SJSA1 (cell line): ENCODE measurements at places on chromosomes 1 and 21. TPM values are rescaled to one million over a fixed set of nuclear protein-coding genes. Genes with fewer than 3 reads are reported as not detected.

LRRC8B gene
- 2.6 and 7.4 TPM in 2 replicates for total RNA-seq

CFHR3 gene
- not detected in 2 replicates for total RNA-seq

SELP gene
- not detected in 2 replicates for total RNA-seq

EXOSC10 gene
- 72.4 and 73.4 TPM in 2 replicates for total RNA-seq

TSPEAR gene
- total RNA-seq = not detected in 2 replicates

KTI12 gene
- total RNA-seq = 19.8 and 34.0 TPM in 2 replicates

HSF2BP gene
- total RNA-seq = 1.6 and 2.8 TPM in 2 replicates

DNA sequence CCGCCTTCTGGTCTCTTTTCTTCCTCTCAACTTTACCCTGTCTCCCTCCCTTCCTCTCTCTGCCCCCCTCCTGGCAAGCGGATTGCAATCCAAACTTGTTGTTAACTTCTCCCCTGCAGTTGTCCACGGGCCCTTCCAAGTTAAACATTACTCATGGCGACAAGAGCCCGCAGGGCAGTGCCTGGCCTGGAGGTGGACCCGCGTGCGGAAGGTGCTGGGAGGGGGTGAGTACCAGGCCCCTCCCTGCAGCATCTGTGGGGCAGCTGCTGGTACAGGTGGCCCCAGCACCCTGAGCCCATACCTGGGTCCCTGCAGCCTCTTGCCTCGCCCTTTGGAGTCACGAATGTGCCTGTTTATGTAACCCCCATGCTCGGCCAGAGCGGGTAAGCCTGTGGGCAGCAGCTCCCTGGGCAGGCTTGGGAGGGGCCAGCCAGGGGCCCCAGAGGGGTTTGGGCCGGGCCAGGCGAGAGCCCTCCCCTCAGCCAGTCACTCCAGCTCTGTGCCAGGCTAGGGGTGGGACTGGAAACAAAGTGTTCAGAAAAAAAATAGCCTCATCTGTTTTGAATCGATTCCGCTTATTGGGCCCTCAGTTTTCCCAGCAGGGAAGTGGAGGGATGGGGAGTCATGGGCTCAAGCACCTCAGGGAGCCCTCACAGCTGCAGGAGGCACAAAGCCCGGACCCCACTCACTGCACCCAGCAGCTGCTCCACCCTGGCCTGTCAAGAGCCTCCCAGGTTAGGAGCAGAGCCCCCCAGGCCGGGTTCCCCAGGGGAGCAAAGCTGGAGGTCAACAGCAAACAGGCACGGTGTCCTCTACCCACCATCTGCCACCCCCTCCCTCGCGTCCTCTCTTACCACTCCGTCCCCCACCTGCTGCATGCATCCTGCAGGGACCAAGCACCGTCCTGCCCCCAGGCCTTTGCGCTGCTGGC is 14.0 kb upstream of the FAAP20 start:
- no peaks in the 10 kb centered on the region for H3K27me3 ChIP-seq
- no peaks in the 10 kb centered on the region for H3K36me3 ChIP-seq
- no peak overlapping the region for H3K4me3 ChIP-seq
- peaks cover 50% of the 10 kb centered on the region for H3K4me1 ChIP-seq
- H3K27ac ChIP-seq = peak overlapping the region; percentile 33; the same call in 1 of the 2 replicates
- peak; percentile 84 for DNase-seq

GRCh38 chr1:36530261-36530660 is 47.5 kb upstream of the CSF3R start:
- no peak for DNase-seq
- no peak overlapping the region for H3K27ac ChIP-seq
- no peak overlapping the region for H3K4me3 ChIP-seq
- H3K27me3 ChIP-seq = peaks cover 18% of the 10 kb centered on the region; the same call in 1 of the 2 replicates
- no peaks in the 10 kb centered on the region for H3K36me3 ChIP-seq
- no peaks in the 10 kb centered on the region for H3K4me1 ChIP-seq

- H3K4me1 ChIP-seq = peaks cover 11% of the 10 kb centered on the region
- no peaks in the 10 kb centered on the region for H3K27me3 ChIP-seq
- DNase-seq = no peak
- no peaks in the 10 kb centered on the region for H3K36me3 ChIP-seq
- H3K4me3 ChIP-seq = no peak overlapping the region
- H3K27ac ChIP-seq = no peak overlapping the region
These were observed 51.2 kb downstream of the WLS start for GRCh38 chr1:68181165-68181556.

GRCh38 chr1:5955479-5955977 is 36.7 kb downstream of the NPHP4 start:
- H3K4me3 ChIP-seq = no peak overlapping the region
- DNase-seq = no peak
- H3K36me3 ChIP-seq = no peaks in the 10 kb centered on the region
- H3K27me3 ChIP-seq = no peaks in the 10 kb centered on the region
- no peaks in the 10 kb centered on the region for H3K4me1 ChIP-seq

DNA sequence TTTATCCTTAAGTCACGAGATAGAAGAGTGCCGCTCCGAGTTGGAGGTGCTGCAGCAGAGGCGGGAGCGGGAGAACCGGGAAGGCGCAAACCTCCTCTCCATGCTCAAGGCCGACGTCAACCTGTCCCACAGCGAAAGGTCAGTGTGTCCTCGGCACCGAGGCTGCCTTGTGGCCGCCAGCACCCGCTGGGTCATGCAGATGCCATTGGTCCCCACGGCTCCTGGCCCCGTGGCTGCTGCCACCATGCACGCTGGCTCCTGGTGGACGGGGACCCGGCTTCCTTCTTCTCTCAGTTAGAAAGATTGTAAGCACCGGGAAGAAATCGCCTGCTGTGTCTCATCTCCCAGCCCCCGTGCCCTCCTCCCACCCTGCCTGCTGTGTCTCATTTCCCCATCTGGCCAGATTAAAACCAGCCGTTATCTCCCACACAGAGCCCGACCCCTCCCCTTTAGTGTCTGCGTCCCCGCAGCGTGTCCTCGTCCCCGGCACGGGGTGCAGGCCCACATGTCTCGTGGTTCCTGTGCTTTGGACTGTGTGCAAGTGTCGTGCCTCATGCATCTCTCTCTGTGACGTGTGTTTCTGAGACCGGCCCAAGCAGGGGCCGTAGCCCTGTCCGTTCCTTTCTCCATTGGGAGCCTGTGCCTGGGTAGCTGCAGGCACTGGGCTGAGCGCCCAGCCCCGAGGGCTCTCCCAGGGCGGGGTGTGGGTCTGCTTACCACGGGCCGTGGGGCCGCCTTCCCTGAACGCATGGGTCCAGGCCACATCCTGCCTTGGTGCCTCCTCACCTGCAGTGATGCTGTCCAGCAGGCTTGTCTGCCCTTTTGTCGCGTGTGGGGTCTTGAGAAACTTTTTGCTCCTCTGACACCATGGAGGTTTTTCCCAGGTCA is 62.1 kb downstream of the PCNT start:
- H3K27me3 ChIP-seq = no peaks in the 10 kb centered on the region
- no peak overlapping the region for H3K27ac ChIP-seq
- no peak overlapping the region for H3K4me3 ChIP-seq
- no peak for DNase-seq
- H3K36me3 ChIP-seq = peaks cover 76% of the 10 kb centered on the region

- DNase-seq = no peak
- no peak overlapping the region for H3K4me3 ChIP-seq
- H3K27ac ChIP-seq = no peak overlapping the region
- no peaks in the 10 kb centered on the region for H3K36me3 ChIP-seq
- no peaks in the 10 kb centered on the region for H3K27me3 ChIP-seq
These were observed 556.3 kb downstream of the LTN1 start for GRCh38 chr21:28436286-28436932.

- peaks cover 10% of the 10 kb centered on the region; the same call in 1 of the 2 replicates for H3K36me3 ChIP-seq
- DNase-seq = no peak
- H3K27me3 ChIP-seq = no peaks in the 10 kb centered on the region
- H3K4me3 ChIP-seq = no peak overlapping the region
- no peak overlapping the region for H3K27ac ChIP-seq
- peaks cover 32% of the 10 kb centered on the region for H3K4me1 ChIP-seq
These were observed 146.4 kb downstream of the SYT2 start for GRCh38 chr1:202563818-202564217.

- no peaks in the 10 kb centered on the region for H3K27me3 ChIP-seq
- H3K27ac ChIP-seq = no peak overlapping the region
- H3K36me3 ChIP-seq = no peaks in the 10 kb centered on the region
- no peak for DNase-seq
- peaks cover 9% of the 10 kb centered on the region for H3K4me1 ChIP-seq
- H3K4me3 ChIP-seq = no peak overlapping the region
These were observed 16.5 kb upstream of the HDAC1 start for GRCh38 chr1:32275424-32275823.

- H3K4me3 ChIP-seq = no peak overlapping the region
- H3K27ac ChIP-seq = no peak overlapping the region
- H3K27me3 ChIP-seq = no peaks in the 10 kb centered on the region
- no peaks in the 10 kb centered on the region for H3K4me1 ChIP-seq
These were observed 33.7 kb downstream of the FBXO42 start for GRCh38 chr1:16318555-16318954.

- no peak overlapping the region for H3K4me3 ChIP-seq
- H3K27ac ChIP-seq = no peak overlapping the region
These were observed 2.6 kb downstream of the PRDM2 start for GRCh38 chr1:13702425-13703127.

DNA sequence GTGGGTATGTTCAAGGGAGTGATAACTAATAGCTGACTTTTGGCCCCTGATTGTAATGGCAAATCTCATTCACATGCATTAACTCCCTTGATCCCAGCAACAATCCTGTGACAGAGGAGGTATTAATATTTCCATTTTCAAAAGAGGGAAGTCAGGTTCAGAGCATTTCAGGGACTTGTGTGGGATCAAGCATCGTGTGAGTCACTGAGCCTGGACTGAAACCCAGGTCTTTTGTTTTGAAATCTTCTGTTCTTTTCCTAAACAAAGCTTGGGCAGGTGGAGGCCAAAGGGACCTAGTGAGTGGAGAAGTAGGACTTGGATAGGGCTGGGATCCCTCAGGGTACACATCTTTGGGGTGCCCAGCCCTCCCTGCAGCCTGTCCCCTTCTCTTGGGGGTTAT is 37.9 kb downstream of the ETNK2 start:
- no peak overlapping the region for H3K27ac ChIP-seq
- DNase-seq = no peak
- H3K27me3 ChIP-seq = no peaks in the 10 kb centered on the region
- no peak overlapping the region for H3K4me3 ChIP-seq

GRCh38 chr1:36425791-36426190 is 24.5 kb downstream of the OSCP1 start:
- H3K36me3 ChIP-seq = peaks cover 14% of the 10 kb centered on the region
- H3K4me1 ChIP-seq = peaks cover 3% of the 10 kb centered on the region; the same call in 1 of the 2 replicates
- no peak overlapping the region for H3K4me3 ChIP-seq
- no peak for DNase-seq
- H3K27ac ChIP-seq = no peak overlapping the region
- no peaks in the 10 kb centered on the region for H3K27me3 ChIP-seq

GRCh38 chr1:32967888-32968568 is 3.4 kb upstream of the RNF19B start:
- peaks cover 17% of the 10 kb centered on the region for H3K4me1 ChIP-seq
- H3K4me3 ChIP-seq = no peak overlapping the region
- peaks cover 14% of the 10 kb centered on the region for H3K27me3 ChIP-seq
- no peak overlapping the region for H3K27ac ChIP-seq
- H3K36me3 ChIP-seq = peaks cover 3% of the 10 kb centered on the region; the same call in 1 of the 2 replicates

DNA sequence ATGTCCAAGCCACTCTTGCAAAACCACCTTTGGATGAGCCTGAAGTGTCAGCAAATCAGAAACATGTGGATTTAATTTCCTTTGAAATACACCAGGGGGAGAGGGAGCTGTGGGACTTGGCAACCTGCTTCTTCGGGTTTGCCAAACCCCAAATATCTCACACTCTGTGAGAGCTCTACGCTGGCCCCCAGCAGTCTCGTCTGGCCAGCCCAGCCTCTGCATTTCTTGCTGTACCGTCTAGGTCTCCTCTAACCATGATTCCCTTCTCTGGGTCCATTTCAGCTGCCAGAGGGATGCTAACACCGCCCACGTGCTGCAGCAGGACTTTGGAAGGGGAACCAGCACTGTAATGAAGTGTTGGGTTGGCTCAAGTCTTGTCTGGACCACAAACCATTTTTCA is 114.6 kb downstream of the MRPS6 start:
- H3K27me3 ChIP-seq = no peaks in the 10 kb centered on the region
- no peak overlapping the region for H3K27ac ChIP-seq
- H3K36me3 ChIP-seq = no peaks in the 10 kb centered on the region

DNA sequence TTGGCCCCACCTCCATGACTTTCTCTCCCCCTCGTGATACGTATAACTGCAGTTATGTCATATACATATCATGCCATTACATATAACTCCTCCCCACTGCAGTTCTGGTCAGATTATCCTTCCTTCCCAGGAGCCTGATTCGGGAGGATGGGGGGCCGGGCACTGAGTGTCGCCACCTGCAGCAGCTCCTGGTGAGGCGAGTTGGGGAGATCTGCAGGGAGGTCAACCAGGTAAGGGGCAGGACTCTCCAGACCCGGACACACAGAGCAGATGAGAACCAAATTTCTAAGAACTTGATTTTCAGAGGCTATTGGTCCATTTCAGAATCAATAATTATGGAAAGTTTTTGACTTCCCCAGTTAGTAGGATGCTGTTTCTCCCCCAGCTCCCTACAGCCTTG is 19.5 kb downstream of the HYI start:
- H3K27ac ChIP-seq = no peak overlapping the region
- H3K4me3 ChIP-seq = no peak overlapping the region
- no peak for DNase-seq
- peaks cover 72% of the 10 kb centered on the region for H3K36me3 ChIP-seq
- no peaks in the 10 kb centered on the region for H3K4me1 ChIP-seq

- H3K27me3 ChIP-seq = no peaks in the 10 kb centered on the region
- peak overlapping the region; percentile 6; the same call in 1 of the 2 replicates for H3K27ac ChIP-seq
- H3K4me1 ChIP-seq = peaks cover 14% of the 10 kb centered on the region
- no peaks in the 10 kb centered on the region for H3K36me3 ChIP-seq
- no peak overlapping the region for H3K4me3 ChIP-seq
These were observed 10.4 kb downstream of the RNF19B start for GRCh38 chr1:32954168-32954567.

GRCh38 chr1:208528578-208529240 is 284.5 kb upstream of the PLXNA2 start:
- no peak overlapping the region for H3K27ac ChIP-seq
- no peak for DNase-seq
- no peaks in the 10 kb centered on the region for H3K36me3 ChIP-seq

DNA sequence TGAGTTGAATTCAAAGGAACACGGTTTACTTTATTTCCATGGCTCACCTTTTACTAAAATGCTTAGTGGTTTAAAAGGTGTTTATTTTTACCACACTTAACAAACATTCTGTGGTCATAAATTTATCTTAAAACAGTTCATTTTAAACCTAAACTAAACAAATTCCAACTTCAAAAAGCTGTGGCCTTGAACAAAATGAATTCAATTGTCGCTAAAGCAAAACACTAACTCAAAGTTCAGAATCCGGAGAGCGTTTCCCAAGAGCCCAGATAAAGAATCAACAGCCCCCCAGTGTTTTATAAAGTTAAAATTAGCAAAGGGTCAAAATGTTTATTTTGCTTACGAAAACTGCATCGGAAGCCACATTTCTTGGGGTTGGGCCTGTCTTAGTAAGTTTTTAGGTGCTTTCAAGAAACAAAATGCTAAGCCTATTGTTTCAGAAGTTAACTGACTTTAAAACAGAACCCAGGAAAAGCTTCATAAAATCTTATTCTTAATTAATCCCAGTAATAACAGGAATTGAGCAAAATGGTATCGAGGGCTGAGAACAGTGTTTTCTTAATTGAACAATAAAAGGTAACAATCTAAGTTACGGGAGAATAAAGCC is 1.3 kb downstream of the PUM1 start:
- DNase-seq = no peak
- peaks cover 14% of the 10 kb centered on the region; the same call in 1 of the 2 replicates for H3K4me1 ChIP-seq
- peak overlapping the region; percentile 86 for H3K27ac ChIP-seq
- H3K27me3 ChIP-seq = no peaks in the 10 kb centered on the region
- H3K36me3 ChIP-seq = peaks cover 20% of the 10 kb centered on the region
